ENCODE measurements at places on chromosomes 5 and 9. TPM values are rescaled to one million over a fixed set of nuclear protein-coding genes. Genes with fewer than 3 reads are reported as not detected.

Gene CANX
- 490 TPM for total RNA-seq

Gene ADRB2
- total RNA-seq = 0.16 TPM

Gene WDR36
- 27.4 TPM for total RNA-seq

Gene FAM221B
- total RNA-seq = not detected

Gene OR13C2
- not detected for total RNA-seq

Gene FOXE1
- total RNA-seq = not detected
